ENCODE measurements at places on chromosomes 12 and 14.

DNA sequence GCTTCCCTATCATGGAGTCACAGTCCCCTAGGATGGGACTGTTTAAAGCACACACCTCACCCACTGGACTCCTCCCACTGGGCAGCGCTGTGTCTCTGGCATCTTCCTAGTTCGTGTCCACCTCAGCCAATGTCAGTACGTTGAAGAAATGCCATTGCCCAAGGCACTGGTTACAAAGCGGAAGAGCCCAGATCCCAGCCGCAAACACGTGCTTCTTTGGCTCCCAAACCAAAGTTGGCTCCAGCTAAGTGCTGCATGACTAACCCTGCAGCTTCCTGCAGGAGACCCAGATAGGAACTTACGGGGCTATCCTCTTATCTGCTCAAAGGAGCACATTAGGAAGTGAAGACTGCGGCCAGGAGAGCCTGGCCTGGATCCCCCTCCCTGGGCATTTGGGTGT, 9.3 kb downstream of the SYNE3 start:
- no peak for DNase-seq

DNA sequence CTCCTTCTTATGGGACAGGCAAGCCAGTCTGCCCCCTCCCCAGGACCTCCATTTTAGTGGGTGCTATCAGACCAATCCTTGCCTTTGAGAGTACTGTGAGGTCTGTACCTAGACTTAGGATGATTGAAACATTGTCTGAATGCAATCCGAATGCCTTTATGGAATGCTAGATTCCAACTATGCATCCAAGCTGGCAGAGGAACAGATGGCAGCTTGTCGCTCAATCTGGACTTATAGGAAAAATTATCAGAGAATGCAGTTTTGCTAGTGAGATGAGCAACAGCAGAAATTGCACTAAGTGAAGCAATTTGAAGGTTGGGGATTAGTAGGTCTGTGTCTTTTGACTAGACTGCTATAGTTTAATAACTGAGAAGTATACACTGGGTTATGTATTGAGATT, 109.1 kb downstream of the DYRK2 start:
- DNase-seq, result no peak

DNA sequence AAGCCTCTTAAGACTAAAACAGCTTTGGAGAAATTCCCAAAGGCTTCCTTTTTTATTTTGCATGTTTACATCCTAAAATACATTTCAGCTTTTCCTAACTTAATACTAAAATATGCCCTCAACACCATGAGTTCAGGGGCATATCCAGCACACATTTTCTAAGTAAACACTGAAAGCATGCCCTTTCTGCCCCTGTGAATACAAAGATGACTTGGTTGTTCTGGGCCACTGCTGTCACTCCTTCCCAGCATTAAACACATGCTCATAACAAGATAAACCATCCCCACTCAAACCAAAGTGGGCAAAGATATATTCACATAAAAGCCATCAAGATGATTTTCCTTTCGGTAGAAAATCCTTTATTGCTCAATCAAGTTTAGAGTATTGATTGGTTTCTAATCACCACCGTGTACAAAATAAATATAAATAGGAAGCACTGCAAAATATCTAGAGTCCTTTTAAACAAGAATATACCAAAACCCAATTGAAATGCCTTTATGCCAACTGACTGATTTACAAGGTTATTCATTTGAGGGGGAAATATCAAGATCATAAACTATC, 1.9 kb downstream of the CCNB1IP1 start:
- DNase-seq, result no peak

GRCh38 chr12:47709237-47709636, 3.4 kb upstream of the RPAP3 start:
- DNase-seq, result no peak

DNA sequence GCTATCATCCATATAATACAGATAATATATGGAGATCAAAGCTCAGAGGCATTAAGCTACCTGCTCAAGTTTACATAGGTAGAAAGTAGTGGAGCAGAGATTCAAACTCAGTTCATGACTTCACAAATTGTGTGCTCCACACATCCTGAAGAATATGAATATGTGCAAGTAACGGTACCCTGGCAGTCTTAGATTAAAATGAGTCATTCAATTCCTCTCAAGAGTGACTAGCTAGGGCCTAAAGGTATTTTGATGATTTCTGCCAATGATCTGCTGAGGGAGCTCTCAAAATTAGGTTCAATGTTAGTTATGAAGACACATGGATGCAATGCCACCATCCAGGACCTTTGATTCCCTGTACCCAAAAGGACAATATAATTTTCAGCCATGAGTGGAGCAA, 58.9 kb downstream of the GRIP1 start:
- DNase-seq, result no peak

All from activated T-cell treated with anti-CD3 and anti-CD28 coated beads, Interleukin-2, amount 50 U/mL, for 1 hour (primary cell).